ENCODE measurements at places on chromosomes 4 and X.

GRCh38 chr4:47669946-47670345, 167.9 kb downstream of the CORIN start:
- DNase-seq: no peak

DNA sequence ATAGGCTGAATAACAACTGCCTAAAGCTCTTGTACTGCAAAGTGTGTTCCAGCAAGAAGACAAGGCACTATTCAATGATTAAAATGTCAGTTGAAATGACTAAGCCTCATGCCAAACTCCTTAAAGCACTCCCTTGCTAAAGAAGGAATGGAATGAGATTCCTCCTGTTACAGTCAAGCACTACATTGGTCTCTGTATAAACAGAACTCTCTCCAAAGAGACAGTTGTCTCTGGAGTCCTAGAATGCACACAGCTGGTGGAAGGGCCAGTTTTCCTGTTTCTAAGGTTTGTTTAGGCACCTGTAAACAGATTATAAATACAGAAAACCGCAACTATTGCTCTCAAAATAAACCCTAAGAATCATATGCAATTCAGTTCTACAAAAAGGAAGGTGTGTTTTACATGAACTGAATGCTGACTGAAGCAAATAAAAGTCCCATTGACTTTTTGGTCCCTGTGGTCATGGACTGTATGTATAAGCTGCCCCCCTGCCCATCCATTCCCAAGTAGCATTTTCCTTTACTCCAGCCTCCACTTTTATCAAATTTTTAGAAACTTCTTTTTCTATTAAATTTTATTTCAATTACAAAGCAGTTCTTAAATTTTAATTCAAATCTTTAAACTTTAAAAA, 47.0 kb downstream of the FAT1 start:
- DNase-seq: no peak

DNA sequence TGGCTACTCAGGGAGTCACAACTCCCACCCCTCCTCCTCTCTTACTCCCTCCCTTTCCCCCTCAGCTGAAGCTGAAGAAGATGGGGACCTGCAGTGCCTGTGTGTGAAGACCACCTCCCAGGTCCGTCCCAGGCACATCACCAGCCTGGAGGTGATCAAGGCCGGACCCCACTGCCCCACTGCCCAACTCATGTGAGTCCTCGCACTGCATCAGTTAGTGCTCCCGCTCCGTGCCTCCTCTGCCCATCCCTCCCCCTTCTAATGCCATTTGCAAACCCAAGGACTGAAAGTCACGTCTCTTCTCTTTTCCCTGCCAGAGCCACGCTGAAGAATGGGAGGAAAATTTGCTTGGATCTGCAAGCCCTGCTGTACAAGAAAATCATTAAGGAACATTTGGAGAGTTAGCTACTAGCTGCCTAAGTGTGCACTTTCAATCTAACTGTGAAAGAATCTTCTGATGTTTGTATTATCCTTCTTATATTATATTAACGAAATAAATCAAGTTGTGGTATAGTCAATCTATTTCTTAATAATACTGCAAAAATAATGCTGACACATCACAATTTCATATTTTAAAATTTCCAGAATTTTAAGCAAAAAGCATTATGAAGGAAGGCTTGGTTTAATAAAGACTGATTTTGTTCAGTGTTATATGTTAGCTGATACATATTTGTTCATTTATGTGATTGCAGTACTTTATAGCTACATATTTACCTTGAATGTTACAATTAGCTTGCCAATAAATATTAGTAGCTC, 800 bp downstream of the PF4V1 start:
- DNase-seq: no peak

- no peak for DNase-seq
These were observed 245.4 kb downstream of the ADGRL3 start for GRCh38 chr4:61445374-61446063.

- DNase-seq: no peak
These were observed 25.7 kb upstream of the TRPC3 start for GRCh38 chr4:121977251-121978171.

GRCh38 chr4:78803983-78804382, 27.8 kb downstream of the BMP2K start:
- DNase-seq: no peak

- peak; percentile 37 for DNase-seq
These were observed 8.1 kb upstream of the FGFR3 start for GRCh38 chr4:1784789-1785591.

- DNase-seq: peak; percentile 43
These were observed 968 bp upstream of the NELFA start for GRCh38 chr4:2009651-2010233.

DNA sequence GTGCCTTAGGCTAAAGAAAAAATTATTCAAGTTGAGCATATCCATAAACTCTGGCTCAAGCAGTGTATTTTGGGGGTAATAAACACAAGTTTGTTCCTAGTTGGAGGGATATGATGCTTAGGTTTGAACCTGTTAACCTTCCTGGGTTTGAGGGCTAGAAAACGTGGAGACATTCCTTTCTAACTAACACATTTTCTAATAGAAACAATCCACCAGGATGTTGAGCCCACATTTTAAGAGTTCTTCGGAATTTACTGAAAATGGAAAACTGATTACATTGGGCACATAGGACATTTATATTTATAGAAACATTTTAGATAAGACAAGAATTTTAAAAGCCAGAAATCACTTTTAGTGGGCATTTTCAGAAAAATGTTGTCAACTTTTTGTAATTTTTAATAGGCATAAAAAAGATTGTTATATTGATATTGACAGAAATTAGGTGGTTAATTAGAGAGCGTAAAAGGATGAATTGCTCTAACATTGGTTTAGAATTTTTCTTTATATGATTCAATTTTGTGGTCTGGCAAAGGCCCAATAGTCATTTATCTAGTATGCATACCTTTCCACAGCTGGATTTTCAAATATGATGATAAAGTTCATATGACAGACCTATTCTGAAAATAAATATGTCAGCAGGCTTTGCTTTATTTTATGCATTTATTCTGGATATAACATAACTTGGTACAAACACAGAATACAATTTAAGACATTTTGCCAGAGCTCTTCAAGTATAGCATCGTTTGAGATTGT, 49.2 kb downstream of the CEP44 start:
- DNase-seq: no peak

GRCh38 chr4:150971901-150972300, 43.2 kb downstream of the LRBA start:
- no peak for DNase-seq

- no peak for DNase-seq
These were observed 116.4 kb downstream of the RAP1GDS1 start for GRCh38 chr4:98377559-98377958.

DNA sequence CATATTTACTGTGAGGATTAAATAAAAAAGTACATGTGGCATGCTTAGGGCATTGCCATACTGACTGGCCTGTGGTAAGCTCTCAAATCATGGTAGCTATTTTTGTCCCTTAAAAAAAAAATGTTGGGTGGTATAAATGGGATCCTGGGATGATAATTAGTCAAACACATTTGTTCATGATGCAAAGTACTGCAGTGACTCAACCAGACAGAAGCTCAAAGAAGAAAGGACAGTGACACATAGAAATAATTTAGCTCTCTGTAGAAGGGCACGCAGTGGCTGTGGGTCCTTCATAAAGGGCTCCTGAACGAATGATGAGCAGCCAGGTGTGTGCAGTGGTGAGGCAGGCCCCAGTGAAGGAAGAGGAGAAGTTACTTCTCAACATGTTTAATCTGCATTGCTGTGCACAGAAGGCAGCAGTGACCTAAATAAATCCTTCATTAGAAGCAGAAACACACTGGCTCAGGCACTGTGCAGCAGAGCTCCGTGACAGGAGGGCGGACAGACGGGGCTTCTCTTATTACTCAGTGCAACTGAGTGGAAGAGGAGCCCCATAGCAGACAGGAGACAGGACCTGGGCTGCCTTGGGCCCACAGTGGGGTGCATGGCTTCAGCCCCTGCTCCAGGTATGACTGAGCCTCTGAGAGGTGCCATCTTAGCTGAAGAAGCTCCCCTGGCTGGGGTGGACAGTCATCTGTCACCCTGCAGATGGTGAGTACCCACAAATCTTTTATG, 20.3 kb downstream of the HS3ST1 start:
- DNase-seq: peak; percentile 60

DNA sequence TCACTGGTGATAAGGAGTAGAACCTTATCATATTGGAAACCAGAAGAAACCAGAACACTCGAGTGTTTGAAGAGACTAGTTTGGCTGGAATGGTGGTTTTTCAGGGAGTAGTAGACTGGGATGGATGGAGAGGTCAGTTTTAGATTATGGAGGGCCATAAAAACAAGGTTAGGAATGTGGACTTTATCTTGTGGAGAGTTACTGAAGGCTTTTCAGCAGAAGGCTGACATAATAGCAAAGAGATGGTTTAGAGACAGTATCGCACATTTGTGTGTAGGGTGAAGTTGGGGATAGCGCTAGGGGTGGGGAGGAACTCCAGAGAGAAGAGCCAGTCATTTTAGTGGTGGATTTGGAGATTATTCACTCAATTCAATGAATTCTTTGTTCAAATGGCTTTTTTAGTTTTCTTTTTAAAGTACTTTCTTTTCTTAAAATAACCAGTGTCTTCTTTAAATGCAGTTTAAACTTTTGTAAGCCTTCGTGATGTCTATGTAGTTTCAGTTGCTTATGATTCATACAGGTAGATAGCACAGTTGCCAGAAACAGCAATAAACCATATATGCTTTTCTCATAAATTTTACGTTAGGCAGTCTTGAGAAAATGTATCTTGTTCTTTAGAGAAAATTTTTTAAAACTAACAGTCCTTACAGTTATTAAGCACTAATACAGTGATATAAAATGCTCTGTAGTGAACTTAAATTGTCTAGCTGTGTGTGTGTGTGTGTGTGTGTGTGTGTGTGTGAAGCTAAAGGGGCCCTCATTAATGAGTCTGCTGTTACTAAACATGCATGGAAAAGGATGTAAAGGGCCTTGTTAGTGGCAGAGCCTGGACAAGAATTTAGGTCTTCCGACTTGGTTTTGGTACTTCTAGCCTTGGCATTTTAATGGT, 3.8 kb downstream of the ARHGAP10 start:
- DNase-seq: no peak

GRCh38 chr4:175290401-175290800, 372.2 kb downstream of the ADAM29 start:
- no peak for DNase-seq

DNA sequence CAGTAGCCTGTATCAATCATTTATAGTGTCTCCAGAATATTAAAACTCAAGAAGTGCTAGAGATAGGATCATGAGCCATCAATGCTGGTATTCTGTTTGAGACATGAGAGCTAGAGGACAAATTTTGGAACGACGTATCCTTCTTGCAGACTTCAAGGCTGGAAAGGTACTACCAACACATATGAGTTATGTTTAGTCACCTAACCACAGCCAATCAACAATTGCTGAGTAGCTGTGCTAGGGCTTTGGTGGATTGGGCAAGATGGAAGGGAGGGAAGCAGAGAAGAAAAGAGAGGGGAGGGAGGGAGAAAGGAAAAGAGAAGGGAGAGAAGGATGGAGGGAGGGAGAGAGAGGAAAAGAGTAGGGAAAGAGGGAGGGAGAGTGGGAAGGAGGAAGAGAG, 21.6 kb upstream of the RAI2 start:
- no peak for DNase-seq

DNA sequence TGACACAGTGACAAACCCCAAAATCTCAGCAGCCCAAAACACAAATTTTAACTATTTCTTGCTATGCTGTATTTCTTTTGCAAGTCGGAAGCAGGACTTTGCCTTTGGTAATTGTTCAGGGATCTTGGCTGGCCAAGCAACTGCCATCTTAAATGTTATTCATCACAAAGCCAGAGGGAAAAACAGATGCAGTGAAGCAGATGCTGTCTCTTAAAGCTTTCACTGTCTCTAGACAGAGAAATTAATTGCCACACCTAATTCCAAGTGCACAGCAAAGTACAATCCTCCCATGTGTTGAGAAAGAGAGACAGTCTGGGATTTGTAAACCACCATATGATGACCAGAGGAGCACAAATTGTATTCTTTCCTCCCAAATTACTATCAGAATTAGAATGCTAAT, 30.0 kb upstream of the GALNT7 start:
- DNase-seq: no peak

DNA sequence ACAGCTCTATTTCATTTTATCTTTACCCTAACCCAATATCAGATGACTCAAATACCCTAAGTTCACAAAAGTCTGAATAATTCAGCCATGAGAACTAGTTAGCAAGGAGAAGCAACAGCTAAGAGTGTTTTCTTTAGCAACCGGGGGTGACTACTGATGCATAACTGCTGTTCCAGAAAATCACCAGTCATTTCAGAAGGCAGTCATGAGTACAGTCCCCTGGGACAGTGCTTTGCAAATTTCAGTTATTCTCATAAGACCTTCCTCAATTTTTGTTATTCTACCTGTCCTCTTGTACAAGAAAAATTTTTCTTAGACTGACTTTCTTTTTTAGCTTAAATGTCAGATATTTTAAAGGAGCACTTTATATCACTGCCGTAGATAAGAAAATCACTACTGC, 16.4 kb downstream of the BANK1 start:
- no peak for DNase-seq
